ENCODE measurements at places on chromosomes 1 and 21.
A peak's percentile ranks its signal among the peaks of the same experiment; 100 is the strongest.

DNA sequence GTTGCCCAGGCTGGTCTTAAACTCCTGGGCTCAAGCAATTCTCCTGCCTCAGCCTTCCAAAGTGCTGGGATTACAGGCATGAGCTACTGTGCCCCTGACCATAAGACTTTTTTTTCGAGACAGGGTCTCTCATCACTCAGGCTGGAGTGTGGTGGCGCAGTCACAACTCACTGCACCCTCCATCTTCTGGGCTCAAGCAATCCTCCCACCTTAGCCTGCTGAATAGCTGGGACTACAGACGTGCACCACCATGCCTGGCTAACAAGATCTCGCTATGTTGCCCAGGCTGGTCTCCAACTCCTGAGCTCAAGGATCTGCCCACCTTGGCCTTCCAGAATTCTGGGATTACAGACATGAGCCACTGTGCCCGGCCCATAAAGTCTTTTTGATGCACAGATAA is 1.9 kb downstream of the C1orf56 start:
- no peak for DNase-seq

DNA sequence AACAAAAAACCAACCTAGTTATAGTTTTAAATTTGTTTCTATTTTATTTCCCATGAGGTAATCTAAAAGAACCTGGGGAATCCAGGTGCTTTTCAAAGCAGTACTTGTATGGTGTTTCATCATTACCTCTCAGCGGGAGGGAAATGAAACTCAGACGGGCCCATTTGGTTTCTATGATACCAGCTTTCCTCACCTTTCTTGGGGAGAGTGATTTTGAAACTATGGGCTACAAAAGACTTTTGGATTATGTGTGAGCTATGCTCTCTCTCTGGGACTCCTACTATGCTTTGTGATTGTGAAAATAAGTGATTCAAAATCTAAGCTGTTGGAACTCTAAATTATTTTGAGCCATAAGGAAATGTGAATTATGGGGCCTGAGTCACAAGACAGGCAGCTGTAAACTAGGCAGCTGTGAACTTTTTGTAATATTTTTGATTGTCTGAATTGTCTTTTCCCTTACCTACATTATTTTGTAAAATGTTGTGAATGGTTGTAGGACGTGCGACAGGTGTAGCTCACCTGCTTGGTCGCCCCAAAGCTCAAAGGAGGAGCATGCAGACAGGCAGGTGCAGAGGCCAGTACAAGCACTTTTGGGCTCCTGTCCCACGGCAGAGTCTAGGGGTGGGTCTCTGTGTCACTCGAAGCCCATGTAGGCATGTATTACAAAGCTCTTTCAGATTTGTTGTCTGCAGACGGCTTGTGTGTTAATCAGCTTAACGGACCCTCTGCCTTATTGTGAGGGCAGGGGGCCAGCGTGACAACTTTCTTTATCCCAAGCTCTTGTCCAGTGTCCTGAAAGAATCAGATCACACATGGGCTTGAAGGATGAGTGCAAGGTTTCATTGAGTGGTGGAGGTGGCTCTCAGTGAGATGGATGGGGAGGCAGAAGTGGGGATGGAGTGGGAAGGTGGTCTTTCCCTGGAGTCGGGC is 64.8 kb upstream of the BACH1 start:
- DNase-seq = peak; percentile 91

DNA sequence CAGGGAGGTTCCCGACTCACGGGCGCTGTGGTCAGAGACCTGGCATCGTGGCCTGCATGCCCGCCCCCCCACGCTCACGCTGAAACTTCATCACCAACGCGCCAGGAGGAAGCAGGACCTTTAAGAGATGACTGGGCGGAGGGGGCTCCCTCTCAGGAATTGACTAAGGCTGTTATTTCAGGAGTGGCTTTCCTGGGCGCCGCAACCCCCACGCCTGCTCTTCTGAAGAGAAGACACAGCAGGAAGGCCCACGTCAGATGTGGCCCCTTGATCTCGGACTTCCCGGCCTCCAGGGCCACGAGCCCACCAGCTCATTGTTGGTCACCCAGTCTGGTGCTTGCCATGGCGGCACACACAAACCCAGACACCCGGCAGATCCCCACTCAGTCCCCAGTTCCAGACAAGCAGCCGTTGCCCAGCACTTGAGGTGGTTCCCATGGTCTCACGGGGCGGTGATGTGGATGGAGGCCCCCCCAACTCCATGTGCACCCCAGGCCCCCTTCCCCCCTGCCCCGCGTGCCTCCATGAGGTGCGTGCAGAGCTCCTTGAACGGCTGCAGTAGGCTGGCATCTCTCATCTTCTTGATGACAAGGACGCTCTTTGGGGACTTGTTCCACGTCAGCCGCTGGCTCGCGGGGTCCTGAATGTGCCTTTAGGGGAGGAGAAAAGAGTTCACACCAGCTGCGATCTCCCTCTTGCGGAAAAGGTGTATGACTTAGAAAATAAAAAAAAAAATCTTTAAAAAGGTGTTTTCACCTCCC is 21.4 kb downstream of the NADK start:
- DNase-seq = no peak

DNA sequence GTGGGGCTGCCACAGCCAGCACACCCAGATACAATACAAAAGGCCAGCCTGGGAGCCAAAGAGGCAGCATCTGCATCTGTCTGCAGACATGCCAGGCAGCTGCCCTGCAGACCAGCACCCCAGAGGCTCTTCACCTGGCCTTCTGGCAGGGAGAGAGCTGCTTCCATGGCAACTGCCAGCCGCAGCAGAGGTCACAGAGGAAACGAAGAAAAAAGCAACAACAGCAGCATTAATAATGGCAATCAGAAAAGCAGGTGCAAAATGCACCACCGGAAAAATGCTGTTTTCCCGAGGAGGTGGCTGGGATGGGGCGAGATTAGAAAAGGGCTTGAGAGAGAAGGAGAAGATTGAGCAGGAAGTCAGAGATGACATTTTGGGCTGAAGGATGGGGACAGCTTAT is 309.5 kb downstream of the PCP4 start:
- DNase-seq = no peak
